ENCODE measurements at places on chromosomes 11 and 22. TPM values are rescaled to one million over a fixed set of nuclear protein-coding genes. Genes with fewer than 3 reads are reported as not detected.

Gene ELFN2
- 0.08 TPM for total RNA-seq

DNA sequence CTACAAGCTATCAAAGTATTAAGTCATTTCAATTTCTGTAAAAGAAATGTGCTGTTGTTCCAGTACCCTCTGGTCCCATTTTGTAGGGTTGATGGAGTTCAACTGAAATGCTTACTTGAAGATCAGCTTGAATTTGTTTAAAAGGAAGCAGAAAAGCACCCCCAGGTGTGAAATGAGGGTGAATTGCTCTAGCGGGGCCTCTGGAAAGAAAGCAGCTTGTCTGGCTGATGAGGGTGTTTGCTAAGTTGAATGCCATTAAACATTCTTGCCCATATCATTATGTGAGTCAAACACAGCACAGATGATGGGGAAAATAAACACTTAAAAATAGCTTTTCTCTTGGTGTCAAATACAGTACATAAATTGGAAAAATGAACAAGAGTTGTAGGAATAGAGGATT lies 280.3 kb downstream of the RAB38 start:
- H3K4me3 ChIP-seq = no peak overlapping the region
- no peak for DNase-seq
- peaks cover 2% of the 10 kb centered on the region for H3K4me1 ChIP-seq
- H3K27me3 ChIP-seq = no peaks in the 10 kb centered on the region

DNA sequence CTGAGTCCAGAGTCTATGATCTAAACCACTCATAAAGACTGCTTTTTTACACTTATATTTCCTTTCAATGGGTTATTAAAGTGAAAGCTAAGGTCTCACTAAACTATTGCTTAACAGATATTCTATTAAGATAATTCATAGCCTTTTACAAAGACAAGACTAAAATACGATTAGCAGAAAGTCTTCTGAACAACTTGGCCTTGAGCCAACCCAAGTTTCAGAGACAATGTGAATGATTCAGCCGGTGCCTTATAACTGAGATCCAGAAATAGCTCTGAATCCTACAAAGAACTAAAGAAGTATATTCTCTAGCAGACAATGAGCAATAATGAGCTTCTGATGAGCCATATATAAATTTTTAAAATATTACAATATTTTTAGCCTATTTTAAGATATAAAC lies 41.5 kb upstream of the CARD18 start:
- no peaks in the 10 kb centered on the region for H3K4me1 ChIP-seq
- DNase-seq = no peak
- no peaks in the 10 kb centered on the region for H3K36me3 ChIP-seq
- H3K27me3 ChIP-seq = no peaks in the 10 kb centered on the region
- no peak overlapping the region for H3K27ac ChIP-seq
- H3K4me3 ChIP-seq = no peak overlapping the region

GRCh38 chr11:126800009-126800408 lies 200.6 kb downstream of the KIRREL3 start:
- H3K36me3 ChIP-seq = no peaks in the 10 kb centered on the region
- no peak for DNase-seq
- no peaks in the 10 kb centered on the region for H3K27me3 ChIP-seq
- H3K4me1 ChIP-seq = no peaks in the 10 kb centered on the region
- no peak overlapping the region for H3K4me3 ChIP-seq

DNA sequence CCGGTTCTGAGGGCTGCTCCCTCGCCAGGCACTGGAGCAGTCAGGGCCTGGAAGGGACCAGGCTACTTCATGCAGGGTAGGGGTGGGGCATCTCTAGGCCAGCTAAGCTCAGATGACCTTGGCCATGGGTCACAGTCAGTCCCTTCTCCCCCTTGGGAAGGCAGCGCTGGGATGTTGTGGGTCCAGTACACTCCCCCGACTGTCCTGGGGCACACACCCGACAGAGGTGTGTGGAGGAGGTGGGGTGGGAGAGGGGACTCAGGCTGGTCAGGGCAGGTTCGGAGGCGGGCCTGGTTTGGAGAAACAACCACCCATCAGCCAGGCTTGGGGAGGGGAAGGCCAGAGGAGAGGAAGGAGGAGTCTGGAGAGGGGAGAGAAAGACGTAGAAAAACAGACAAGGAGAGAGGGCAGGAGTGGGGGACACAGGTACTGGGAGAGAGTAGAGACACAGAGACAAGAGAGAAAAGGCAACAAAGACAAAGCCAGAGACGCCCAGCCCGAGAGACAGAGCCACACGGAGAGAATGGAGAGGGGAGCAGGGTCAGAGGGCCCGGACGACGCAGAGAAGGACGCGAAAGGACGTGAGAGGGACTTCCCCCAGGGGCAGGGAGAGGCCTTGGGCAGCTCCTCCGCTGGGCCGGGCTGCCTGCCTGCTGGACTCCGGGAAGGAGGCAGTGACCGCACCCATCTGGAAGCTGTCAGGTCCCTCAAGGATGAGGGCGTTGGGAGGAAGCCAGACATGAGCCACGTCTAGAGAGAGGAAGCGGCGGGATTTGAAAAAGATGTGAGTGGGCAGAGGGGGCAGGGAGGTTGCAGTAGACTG lies 30.6 kb upstream of the TSKU start:
- no peak overlapping the region for H3K4me3 ChIP-seq
- no peak for DNase-seq
- H3K27ac ChIP-seq = no peak overlapping the region
- H3K27me3 ChIP-seq = no peaks in the 10 kb centered on the region
- no peaks in the 10 kb centered on the region for H3K36me3 ChIP-seq
